ENCODE measurements at places on chromosomes 13 and 19.

- peak; percentile 58 for DNase-seq
Observed at GRCh38 chr19:38049105-38049649, 142.2 kb downstream of the SIPA1L3 start.

GRCh38 chr13:31929031-31929770 lies 102.4 kb upstream of the FRY start:
- no peak for DNase-seq

GRCh38 chr13:21594715-21595545 lies 9.0 kb downstream of the MICU2 start:
- no peak for DNase-seq

DNA sequence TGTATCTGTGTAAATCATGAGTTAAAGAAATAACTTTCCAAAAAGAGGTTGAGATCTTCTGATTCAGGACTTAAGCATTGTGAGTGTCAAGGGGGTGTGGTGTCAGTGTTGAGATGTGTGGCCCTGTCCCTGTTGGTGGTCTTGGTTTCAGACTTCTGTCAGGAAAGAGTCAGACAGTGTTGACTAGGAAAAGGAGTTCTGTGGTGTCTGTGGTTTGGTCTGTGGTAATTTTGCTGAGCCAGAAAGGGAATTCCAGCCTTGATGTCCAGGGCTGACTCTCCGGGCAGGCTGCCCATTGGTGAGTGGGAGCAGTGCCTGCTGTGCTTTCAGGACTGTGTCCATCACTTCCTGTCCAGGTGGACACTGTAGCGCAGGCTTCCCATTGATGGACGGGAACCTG lies 39.8 kb upstream of the IGFL4 start:
- no peak for DNase-seq

DNA sequence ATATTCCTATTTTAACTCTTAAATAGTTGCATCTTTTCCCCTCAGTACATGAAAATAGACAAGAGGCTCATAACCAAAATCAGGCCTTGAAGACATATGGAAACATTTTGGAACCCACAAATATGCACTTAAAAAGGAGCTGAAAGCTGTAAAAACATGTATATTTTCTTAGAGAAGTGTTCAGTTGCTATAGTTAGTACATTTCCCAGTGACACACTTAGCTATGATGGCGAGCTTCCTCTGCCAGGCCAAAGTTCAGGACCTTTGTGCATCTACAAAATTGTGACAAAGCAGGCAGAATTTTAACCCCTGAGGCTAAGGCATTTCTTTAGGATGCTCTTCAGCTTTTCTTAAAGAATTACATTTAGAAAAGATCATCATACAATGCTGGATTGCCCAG lies 54.5 kb downstream of the RCBTB2 start:
- no peak for DNase-seq

GRCh38 chr13:101454767-101455166 lies 2.3 kb downstream of the ITGBL1 start:
- no peak for DNase-seq

DNA sequence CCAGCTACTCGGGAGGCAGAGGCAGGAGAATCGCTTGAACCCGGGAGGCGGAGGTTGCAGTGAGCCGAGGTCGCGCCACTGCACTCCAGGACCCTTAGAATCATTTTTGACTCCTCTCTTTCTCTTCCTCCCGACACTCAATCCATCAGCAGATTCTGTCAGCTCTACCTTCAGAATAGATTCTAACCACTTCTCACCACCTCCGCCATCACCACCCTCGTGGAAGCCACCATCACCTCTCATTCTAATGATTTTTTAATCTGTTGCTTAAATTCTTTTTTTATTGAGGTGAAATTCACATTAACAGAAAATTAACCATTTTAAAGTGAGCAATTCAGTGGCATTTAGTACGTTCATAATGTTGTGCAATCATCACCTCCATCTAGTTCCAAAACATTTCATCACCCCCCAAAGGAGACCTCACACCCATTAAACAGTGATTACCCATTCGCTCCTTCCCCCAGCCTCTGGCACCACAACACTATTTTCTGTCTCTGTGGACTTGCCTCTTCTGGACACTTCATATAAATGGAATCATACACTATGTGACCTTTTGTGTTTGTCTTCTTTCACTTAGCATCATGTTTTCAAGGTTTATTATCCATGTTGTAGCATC lies 5.0 kb upstream of the CCDC61 start:
- DNase-seq: no peak

DNA sequence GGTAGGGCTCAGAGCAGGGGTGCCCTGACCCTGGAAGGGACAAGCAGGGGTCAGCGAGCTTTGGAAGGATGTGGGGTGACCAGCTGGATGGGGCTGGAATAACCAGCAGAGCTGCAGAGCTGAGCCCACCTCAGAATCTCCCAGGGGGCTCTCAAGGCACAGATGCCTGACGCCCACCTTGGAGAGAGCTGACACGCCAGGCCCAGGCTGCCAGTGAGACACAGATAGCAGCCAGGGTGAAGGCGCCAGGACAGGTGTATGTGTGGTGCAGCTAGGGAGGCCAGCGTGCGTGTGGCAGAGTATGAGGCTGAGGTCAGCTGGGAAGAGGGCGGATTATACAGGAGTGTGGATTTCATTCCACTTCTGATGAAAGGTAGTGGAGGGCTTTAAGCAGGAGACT lies 8.9 kb downstream of the AP1M1 start:
- no peak for DNase-seq

- no peak for DNase-seq
Observed at GRCh38 chr19:19303411-19303810, 16.9 kb downstream of the SUGP1 start.

GRCh38 chr19:15436012-15436825 lies 13.5 kb downstream of the WIZ start:
- no peak for DNase-seq

GRCh38 chr19:4597975-4598671 lies 38.6 kb upstream of the SEMA6B start:
- peak; percentile 36 for DNase-seq

DNA sequence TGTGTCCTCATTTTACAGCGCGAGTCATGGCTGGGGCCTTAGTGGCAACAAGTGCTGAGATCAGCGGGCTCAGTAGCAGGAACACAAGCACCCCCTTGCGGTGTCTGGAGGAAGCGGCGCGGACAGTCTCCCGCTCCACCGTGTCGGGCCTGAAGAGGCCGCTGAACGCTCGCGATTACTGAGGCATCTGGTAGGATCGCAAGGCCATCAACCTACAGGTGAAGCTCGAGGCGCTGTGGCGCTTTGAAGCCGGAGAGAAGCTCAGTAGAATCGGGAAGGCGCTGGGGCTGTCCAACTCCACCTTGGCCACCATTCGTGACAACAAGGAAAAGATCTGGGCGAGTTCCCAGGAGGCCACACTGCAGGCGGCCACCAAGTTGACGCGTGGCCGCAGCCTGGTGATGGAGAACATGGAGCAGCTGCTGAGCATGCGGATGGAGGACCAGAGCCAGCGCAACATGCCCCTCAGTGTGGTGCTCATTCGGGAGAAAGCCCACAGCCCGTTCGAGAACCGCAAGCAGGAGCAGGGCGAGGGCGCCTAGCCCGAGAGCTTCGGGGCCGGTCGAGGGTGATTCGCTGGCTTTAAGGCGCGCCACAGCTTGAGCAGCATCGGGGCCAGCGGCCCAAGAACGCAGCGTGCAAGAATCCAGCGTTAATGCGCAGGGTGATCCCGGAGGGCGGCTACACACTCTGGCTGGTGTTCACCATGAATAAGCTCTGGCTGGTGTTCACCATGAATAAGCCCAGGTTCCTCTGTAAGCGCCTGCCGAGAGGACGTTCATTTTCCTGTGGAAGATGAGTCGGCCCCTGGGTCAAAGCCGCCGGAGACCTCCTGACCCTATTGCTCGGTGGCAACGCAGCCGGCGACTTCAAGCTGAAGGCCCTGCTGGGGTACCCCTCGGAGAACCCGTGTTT lies 8.3 kb upstream of the MZF1 start:
- peak; percentile 84 for DNase-seq

GRCh38 chr13:44778761-44779484 lies 202.8 kb upstream of the TSC22D1 start:
- no peak for DNase-seq

GRCh38 chr19:38006361-38007045 lies 99.5 kb downstream of the SIPA1L3 start:
- DNase-seq: no peak

DNA sequence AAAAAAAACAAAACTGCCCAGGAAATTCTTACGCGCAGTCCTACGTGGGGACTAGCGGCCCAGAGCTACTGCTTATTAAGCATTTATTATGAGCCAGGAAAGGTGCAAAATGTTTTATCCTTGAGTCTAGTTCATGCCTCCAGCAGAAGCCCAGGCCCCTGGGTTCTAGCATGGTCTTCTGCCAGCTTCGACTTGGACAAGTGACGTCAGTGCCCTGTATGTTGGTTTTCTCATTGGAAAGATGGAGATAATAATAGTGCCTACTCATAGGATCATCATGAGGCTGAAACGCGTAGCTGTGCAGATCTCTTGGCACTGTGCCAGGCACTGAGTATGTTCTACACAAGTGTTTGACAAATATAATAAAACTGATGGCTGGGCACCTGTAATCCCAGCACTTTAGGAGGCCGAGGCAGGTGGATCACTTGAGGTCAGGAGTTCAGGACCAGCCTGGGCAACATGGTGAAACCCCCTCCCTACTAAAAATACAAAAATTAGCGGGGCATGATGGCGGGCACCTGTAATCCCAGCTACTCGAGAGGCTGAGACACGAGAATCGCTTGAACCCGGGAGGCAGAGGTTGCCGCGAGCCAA lies 12.4 kb upstream of the SULT2B1 start:
- no peak for DNase-seq

- no peak for DNase-seq
Observed at GRCh38 chr19:465056-465816, 4.4 kb upstream of the SHC2 start.

DNA sequence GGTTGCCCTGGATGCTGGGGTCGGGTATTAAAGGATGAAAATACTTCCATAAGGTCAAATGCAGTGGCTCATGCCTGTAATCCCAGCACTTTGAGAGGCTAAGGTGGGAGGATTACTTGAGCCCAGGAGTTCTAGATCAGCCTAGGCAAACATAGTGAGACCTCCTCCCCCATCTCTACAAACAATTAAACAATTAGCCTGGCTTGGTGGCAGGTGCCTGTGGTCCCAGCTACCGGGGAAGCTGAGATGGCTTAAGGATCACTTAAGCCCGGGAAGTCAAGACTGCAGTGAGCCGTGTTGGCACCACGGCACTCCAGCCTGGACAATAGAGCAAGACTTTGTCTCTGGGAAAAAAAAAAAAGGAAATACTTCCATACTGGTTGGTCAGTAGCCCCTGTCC lies 1.5 kb downstream of the KLK11 start:
- DNase-seq: no peak

Data from stimulated activated CD4-positive, alpha-beta T cell treated with anti-CD3 and anti-CD28 coated beads, Interleukin-4, amount 100 ng/mL, for 4 hours (primary cell).